ENCODE measurements at places on chromosomes 11 and 22.
A peak's percentile ranks its signal among the peaks of the same experiment; 100 is the strongest.

- DNase-seq, result no peak
These were observed 291.8 kb downstream of the MIAT start for GRCh38 chr22:26949193-26949592.

- no peak for DNase-seq
These were observed 1649.1 kb downstream of the LRRC4C start for GRCh38 chr11:39810358-39810757.

DNA sequence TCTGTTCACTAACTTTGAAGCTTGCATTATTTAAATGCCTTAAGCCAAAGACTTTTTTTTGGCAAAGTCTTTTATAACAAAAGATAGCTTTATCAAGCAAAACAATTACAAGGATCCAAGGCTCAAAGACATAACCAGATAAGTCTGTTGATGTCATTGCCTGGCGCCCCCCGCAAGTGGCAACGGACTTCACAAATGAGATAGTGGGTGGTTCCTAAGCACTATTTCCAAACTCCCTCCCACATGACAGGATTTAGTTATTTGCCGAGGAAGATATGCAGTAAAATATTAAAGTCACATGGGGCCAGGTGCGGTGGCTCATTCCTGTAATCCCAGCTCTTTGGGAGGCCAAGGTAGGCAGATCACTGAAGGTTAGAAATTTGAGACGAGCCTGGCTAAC lies 194.2 kb upstream of the DDI1 start:
- no peak for DNase-seq

- no peak for DNase-seq
These were observed 51.4 kb upstream of the ANO1 start for GRCh38 chr11:70026726-70027125.

DNA sequence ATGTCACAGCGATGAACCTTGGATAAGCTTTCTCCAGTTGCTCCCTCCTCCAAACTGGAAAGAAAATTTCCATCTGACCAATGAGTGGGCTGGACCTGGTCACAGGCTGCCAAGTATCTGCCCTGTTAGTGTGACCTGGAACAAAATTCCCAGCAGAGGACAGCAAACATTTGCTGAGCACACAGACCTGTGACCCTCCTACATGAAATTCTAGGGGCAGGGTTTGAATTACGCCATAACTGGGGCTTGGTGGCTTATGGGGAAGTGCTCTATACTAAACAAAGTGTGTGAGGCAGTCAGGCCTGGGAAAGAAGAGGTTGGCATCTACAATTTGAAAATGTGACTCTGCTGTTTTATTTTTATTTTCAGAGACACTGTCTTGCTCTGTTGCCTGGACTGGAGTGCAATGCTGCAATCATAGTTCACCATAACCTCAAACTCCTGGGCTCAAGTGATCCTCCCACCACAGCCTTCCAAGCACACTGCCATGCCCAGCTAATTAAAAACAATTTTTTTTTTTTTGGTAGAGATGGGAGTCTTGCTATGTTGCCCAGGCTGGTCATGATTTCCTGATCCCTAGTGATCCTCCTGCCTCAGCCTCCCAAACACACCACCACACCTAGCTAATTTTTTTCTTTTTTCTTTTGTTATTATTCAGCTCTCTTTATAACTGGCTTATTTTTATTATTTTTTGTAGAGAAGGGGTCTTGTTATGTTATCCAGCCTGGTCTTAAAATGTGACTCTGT lies 13.6 kb upstream of the XBP1 start:
- DNase-seq, result no peak

- DNase-seq, result peak; percentile 71
These were observed 46.2 kb downstream of the FAM83F start for GRCh38 chr22:40040927-40041326.

DNA sequence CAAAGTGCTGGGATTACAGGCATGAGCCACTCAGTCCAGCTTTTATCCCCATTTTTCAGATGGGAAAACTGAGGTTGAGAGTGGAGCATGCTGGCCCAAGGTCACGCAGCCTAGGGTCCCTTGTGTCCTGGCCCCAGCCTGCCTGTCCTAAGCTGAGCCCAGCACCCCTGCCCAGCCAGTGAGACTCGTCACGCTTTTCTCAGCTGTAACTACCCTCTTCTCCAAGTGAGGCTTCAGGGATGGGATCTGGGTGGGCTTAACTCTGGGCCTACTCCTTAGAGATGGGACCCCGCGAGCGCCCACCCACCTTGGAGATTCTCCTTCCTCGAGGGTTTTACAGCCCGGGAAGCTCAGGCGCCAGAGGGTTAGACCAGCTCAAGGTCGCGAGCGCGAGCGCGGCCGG lies 390 bp upstream of the TMEM151A start:
- no peak for DNase-seq

DNA sequence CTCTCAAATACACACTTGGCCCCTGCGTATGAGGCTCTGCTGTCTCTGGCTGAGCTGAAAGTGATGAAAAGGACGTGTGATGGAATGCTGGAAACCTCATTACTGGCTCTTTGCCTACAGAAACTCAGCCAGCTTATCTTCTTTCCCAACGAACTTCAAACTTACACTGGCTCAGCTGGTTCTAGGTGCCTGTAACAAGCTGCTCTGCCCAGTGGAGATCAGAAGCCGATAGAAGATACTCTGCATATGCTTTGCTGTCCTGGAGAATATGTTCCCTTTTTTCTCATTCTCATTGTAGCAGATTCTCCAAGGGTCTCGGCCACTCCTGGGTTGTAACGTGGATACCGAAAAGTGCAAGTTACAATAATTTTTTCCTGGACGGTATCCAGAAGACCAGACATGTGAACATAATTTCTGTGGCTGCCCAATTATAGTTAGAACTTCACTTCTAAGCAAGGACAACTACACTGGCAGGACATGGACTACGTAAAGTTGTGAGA lies 405.3 kb upstream of the CCDC90B start:
- DNase-seq, result no peak

GRCh38 chr11:64457416-64458010 lies 98.6 kb downstream of the RPS6KA4 start:
- no peak for DNase-seq

DNA sequence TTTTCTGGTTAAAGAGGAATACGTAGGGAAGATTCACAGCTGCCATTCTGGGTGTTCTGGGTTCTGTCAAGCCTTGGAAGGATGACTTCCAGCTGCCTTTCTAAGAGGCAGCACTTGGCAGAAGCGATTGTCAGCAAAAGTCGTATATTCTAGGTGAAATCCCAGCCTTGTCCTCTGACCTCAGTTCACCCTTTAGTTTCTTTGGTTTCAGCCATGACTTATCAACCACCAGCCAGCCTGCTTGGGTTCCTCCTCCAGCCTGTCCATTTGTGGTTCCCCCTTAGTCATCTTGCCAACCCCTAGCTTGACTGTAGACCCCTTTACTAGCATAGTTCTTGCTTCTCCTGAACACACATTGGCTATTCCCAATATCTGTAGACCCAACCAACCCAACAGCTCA lies 102.3 kb upstream of the CD44 start:
- DNase-seq, result no peak

DNA sequence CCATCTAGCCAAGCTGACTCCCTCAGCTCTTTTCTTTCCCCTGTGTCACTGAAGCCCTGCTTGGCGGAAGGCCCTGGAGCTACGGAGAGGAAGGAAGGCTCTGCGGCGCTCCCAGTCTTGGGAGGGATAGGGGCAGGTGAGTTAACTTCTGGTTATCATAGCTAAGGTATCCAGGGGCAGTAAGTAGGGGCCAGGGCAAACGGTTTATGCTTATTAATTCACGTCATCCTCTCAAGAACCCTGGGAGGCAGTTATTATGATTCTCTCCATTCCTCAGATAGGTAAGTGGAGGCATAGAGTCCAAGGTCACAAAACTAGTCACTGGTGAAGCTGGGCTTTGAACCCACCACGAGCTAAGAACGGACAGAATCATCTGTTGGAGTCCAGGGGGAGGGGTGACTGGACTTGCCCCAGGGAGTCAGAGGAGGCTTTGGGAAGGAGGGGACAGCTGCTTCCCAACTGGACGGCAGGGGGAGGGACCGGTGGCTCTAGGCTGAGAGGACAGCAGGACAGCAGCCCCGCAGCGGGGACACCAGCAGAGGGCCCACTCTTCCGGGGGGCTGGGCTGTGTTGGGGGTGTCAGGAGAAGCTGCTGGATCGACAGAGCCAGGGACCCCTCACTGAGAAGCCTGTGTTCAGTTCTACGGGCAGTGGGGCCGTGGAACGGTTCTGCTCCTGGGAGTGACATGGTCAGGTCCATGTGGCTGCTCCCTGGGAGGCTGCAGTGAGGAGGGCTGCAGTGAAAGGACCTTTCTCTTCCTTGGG lies 3.5 kb downstream of the BAIAP2L2 start:
- DNase-seq, result no peak

All from hematopoietic multipotent progenitor cell treated with erythropoietin and hydrocortisone succinate and interleukin-3 and kit ligand, for 17 days (in vitro differentiated cells).